ENCODE measurements at places on chromosomes 1 and 21. TPM values are rescaled to one million over a fixed set of nuclear protein-coding genes. Genes with fewer than 3 reads are reported as not detected.
A peak's percentile ranks its signal among the peaks of the same experiment; 100 is the strongest.

DNA sequence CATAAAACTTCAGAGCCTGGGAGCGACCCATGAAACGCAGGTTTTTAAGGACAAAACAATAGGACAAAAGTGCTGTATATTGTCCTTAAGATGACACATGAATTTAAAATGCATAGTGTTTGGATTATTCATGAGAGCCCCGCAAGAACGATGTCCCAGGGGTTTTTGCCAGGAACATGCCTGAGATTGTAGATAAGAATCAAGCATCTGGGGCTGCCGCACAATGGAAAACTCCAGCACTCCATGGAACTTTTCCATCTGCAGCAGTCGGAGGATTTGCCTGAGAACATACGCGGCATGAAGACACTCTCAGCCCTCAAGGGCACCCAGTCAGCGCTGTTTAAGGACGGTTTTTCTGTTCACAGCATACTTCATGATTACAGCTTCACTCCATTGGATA is 5.3 kb upstream of the ERG start:
- peak; percentile 39 for DNase-seq
- H3K27ac ChIP-seq: peak overlapping the region; percentile 77
- H3K4me1 ChIP-seq: peaks cover 7% of the 10 kb centered on the region
- no peak overlapping the region for H3K4me3 ChIP-seq

DNA sequence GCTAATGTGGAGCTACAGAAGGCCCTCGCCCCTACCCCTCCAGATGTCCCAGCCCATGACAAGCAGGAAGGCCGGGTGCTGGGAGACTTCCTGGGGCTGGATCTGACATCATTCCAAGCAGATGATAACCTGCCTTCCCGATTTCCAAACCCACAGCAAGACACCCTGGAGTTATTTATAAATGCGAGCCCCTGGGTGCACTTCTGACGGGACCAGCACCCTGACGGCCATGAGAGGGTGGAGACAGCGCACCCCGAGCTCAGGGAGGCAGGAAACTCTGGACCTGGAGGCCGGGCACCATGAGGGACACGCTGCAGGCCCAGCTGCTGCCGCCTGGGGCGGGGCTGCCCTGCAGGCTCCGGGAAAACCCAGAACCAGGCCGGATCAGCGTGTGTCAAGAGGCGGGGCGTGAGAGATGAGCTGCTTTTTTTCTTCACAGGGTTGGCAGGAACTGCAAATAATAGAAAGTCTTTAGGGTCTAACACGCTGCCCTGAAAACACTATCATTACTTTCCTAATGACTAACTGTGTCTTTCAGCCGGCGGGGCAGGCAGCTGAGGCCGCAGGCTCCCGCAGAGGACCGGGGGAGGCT is 2.5 kb upstream of the PCBP3 start:
- DNase-seq: no peak
- H3K27me3 ChIP-seq: no peaks in the 10 kb centered on the region
- H3K36me3 ChIP-seq: no peaks in the 10 kb centered on the region
- H3K4me1 ChIP-seq: peaks cover 21% of the 10 kb centered on the region
- peak overlapping the region; percentile 82 for H3K27ac ChIP-seq
- H3K4me3 ChIP-seq: no peak overlapping the region

- H3K27me3 ChIP-seq: no peaks in the 10 kb centered on the region
- H3K4me3 ChIP-seq: no peak overlapping the region
- DNase-seq: no peak
- no peaks in the 10 kb centered on the region for H3K36me3 ChIP-seq
- H3K27ac ChIP-seq: no peak overlapping the region
- no peaks in the 10 kb centered on the region for H3K4me1 ChIP-seq
Observed at GRCh38 chr1:40973912-40974311, 5.6 kb upstream of the CTPS1 start.

Gene KRTAP19-3
- polyA plus RNA-seq: not detected

Gene TIE1
- polyA plus RNA-seq: 0.81 TPM

DNA sequence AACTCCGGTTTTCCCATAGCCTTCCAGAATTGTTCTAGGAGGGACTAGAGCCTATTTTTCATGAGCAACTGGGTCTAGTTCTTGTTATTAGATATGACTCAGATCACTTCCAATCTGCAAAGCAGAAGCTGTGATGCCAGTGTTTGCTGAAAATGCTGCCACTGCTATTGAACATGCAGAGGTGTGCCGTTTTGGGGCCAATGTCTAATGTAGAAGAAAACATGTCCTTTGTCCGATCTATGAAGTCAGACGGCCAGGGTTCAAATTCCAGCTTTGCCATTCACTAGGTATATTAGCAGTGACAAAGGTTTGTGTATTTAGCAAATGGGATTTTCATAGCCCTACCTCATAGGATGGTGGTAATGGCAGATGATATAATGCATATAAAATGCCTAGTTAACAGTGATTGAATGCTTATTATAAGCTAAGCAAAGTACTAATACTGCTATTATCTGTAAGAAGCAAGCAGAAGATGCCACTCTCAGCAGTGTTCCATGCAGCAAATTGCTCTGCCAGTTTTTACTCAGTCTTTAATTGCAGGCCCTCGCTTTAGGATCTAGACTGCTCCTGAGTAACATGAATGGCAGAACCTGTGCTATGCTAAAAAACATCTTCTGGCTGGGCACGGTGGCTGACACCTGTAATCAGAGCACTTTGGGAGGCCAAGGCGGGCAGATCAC is 40.1 kb upstream of the CXADR start:
- no peak for DNase-seq
- no peaks in the 10 kb centered on the region for H3K27me3 ChIP-seq
- H3K36me3 ChIP-seq: no peaks in the 10 kb centered on the region

DNA sequence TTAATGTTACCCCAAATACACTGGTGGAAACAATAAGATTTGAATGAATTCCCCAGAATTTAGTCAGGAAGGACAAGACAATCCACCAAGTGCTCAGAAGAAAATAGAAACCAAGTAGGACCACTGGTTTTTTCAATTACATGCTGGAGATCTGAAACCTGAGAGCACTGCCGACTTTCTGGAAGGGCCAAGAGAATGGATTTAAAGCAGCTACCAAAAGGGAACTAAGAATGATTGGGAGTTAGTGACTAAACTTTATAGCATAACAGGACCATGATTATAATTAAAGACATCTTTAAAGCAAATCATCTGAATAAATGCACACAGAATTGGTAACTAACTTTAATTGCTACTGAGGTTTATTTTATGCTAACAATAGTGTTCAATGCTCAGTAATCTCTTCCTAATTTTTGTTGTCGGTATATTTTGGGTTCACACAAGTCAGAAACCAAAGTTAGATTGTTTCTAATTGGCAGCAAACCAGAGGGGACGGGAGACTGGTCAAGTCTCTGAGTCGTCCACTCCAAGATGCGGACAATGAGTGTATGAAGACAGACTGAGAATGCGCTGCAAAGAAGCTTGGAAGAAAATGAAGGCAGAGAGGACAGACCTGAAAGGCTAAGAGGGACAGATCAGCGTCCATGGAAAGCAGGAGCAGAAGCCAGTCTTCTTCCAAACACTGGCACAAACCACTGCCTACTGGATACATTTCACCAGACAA is 2.3 kb upstream of the RGS13 start:
- H3K36me3 ChIP-seq: no peaks in the 10 kb centered on the region
- H3K4me1 ChIP-seq: peaks cover 14% of the 10 kb centered on the region
- H3K4me3 ChIP-seq: no peak overlapping the region
- no peak for DNase-seq

- H3K36me3 ChIP-seq: no peaks in the 10 kb centered on the region
- H3K27ac ChIP-seq: no peak overlapping the region
- H3K4me1 ChIP-seq: no peaks in the 10 kb centered on the region
- H3K4me3 ChIP-seq: no peak overlapping the region
- peaks cover 60% of the 10 kb centered on the region for H3K27me3 ChIP-seq
Observed at GRCh38 chr1:153360592-153361479, 3.2 kb downstream of the S100A9 start.

DNA sequence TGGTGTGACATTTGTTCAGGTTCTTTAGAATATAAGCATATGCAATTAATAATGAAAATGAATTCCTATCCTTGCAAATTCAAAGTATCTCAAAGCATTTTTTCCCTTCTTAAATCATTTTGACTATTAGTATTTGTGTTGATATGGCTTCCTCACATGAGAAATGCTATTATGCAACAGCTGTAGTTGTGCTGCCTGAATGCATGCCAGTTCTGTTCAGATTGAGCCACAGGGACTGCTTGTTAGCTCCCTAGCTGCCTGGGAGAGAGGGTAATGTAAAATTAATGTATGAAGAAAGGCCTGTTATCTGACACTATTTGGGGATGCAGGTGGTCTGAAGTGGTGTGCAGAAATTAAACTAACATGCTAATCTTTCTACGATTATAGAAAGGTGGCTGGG is 45.5 kb downstream of the CACHD1 start:
- no peaks in the 10 kb centered on the region for H3K36me3 ChIP-seq
- no peaks in the 10 kb centered on the region for H3K27me3 ChIP-seq
- DNase-seq: no peak
- H3K4me1 ChIP-seq: peaks cover 43% of the 10 kb centered on the region
- H3K27ac ChIP-seq: peak overlapping the region; percentile 82
- no peak overlapping the region for H3K4me3 ChIP-seq

GRCh38 chr1:86419277-86419903 is 4.6 kb upstream of the CLCA2 start:
- DNase-seq: no peak
- no peak overlapping the region for H3K4me3 ChIP-seq
- H3K36me3 ChIP-seq: no peaks in the 10 kb centered on the region
- no peaks in the 10 kb centered on the region for H3K4me1 ChIP-seq
- peaks cover 5% of the 10 kb centered on the region for H3K27me3 ChIP-seq

DNA sequence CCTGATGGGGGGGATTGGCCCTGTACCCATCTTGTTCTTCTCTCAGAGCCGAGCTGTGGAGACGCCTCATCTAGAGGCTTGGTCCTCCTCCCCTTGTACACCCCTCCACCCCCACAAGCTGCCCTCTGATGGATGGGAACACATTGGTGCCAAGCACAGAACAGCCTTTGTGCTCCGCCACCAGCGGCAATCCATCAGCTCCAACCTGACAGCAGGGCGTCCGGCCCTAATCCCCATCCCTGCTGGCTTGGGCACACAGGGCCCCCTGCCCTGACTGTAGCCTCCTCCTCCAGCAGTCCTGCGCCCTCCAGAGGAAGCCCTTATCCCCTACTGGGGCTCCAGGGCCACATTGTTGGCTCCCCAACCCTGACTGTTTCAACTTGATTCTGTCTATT is 3.8 kb upstream of the MYOG start:
- H3K4me3 ChIP-seq: no peak overlapping the region
- H3K27me3 ChIP-seq: no peaks in the 10 kb centered on the region
- H3K27ac ChIP-seq: no peak overlapping the region

Gene PKLR
- 0.03 TPM for polyA plus RNA-seq

DNA sequence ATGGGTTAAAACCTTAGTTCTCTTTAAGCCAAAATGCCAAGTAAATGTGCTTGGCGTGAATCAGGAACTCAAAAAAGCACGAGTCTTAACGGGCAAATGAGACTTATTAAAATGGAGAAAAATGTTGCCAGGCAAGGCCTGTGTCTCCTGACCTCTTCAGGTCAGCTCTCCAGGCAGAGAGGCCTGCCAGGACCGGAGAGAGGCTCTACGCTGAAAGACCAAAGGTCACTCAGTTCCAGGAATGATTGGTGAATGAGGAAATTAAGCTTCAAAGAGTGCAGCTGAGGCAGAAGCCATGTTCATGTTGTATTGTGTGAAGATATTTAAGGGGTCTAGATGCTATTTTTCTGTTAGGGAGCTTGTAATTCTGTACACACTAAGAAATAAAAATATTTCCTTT is 66.6 kb downstream of the SPAG17 start:
- H3K4me1 ChIP-seq: no peaks in the 10 kb centered on the region
- no peaks in the 10 kb centered on the region for H3K36me3 ChIP-seq
- no peak overlapping the region for H3K27ac ChIP-seq
- no peak for DNase-seq
- H3K27me3 ChIP-seq: peaks cover 11% of the 10 kb centered on the region
- H3K4me3 ChIP-seq: no peak overlapping the region

Gene CFHR5
- polyA plus RNA-seq: not detected

Data from SK-N-SH (cell line).